ENCODE measurements at places on chromosomes 12 and 14.

GRCh38 chr12:107317751-107318555 lies 224.6 kb upstream of the CRY1 start:
- peak; percentile 61 for DNase-seq

DNA sequence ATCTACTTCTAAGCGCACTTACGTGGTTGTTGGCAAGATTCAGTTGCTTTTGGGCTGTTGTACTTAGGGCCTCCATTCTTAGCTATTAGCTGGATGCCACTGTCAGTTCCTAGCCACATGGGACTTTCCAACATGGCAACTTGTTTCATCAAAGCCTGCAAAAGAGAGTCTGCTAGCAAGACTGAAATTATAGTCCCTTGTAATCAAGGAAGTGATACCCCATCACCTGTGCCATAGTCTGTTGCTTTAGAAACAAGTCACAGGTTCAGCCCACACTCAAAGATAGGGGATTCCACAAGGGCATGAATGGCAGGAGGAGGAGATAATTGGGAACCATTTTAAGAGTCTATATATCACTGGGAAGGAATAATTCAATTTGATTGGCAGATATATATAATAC lies 27.1 kb upstream of the SLC17A8 start:
- DNase-seq = no peak

DNA sequence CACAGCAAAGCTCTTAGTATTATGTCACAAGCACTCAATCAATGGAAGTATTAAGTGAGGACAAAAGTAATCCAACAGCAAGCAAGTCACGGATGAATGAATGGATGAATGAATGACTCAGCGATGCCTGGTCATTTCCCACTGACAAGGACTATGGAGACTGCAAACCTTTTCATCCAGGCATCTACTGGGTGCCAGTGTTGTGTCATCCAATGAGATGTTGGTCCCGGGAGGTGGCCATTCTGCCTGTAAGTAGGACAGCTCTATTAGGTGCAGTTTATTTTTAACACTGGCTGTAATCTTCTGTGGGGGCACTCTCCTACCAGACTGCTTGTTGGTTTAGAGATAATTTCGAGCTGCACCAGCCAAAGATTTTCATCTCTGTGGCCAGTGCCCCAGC lies 39.4 kb downstream of the STAB2 start:
- DNase-seq = peak; percentile 35

DNA sequence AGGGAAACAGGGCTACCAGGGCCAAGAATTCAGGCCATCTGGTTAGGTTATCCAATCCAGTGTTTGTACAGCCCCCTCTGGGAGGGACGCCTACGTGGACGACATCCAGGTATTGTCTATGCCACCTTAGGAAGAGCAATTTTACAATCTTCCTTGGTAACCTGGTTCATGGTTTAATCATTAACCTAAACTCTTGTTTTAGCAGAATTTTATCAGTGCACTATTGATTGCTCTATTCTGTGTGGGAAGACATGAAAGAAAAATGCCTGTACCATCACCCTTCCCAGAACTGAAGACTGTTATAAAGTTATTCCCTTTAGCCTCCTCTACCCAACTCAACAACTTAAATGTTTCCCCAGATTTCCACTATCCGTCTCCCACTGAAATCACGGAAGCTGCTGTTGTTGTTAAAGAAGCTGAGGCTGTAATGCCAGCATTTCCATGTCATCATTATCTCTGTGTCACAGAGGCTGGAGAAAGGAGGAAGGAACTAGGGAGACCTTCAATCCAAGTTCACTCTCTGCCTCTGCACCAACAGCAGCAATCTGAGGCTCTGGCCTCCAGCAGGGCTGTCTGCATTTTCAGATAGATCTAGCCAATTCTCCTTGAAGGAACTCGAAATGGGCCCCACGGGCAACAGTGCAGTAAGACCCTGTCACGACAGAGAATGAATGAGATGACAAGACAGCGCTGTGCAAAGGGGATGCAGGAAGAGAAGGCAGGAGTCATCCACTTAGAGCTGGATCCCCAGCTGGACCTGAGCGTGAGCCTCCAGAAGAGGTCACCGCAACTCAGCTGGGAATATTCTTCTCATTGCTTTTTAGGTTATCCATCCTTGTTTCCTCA lies 183.4 kb upstream of the GZMB start:
- no peak for DNase-seq

DNA sequence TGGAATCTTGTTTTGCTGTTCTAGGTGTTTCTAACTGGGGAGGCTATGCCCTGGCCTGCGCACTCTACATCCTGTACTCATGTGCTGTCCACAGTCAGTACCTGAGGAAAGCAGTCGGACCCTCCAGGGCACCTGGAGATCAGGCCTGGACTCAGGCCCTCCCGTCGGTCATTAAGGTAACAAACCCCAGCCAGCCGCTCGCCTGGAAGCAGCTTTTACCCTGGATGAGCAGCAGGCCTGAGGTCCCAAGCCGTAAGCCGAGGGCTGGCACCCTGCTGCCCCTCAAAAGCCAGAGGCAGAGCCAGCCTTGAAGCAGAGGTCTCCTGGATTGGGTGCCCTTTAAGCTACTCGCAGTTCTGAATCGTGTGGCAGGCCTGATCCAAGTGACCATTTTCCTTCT lies 29.1 kb downstream of the GPR68 start:
- DNase-seq = no peak

- no peak for DNase-seq
Observed at GRCh38 chr14:56798447-56799342, 11.6 kb downstream of the OTX2 start.

- DNase-seq = peak; percentile 72
Observed at GRCh38 chr14:105168496-105168978, at the start of gene JAG2. TSS of gene JAG2 (minus strand) at chr14:105168776. CDS start at chr14:105168420, 356 bp downstream.

- DNase-seq = no peak
Observed at GRCh38 chr12:26833743-26834490, 923 bp upstream of the ITPR2 start.

GRCh38 chr12:42552822-42553221 lies 36.7 kb downstream of the PRICKLE1 start:
- DNase-seq = no peak

GRCh38 chr12:116709768-116710167 lies 28.1 kb downstream of the SPRING1 start:
- DNase-seq = no peak

- no peak for DNase-seq
Observed at GRCh38 chr12:5187136-5187535, 143.5 kb downstream of the KCNA5 start.

- DNase-seq = no peak
Observed at GRCh38 chr12:90576707-90577106, 378.3 kb downstream of the CCER1 start.

DNA sequence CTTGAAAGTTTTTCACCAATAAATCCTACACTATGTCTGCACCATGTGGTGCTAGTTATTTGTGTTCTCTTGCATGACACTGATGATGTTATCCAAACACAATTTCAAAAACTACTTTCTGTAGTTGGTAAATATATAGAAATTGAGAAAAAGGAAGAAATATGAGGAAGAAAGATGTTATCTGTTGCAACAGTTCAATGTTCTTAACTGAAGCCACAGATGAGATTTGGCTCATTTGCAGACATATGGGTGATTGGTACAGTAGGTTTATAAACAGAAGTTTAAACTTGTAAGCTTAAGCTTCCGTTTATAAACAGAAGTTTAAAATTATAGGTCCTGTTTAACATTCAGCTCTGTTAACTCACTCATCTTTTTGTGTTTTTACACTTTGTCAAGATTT lies at the start of gene CLEC12A:
Gene CLEC12A, plus strand, starts transcription at position 229 of the 400 bp plus-strand sequence. CDS start 188 bp downstream, outside the sequence.
- DNase-seq = no peak

DNA sequence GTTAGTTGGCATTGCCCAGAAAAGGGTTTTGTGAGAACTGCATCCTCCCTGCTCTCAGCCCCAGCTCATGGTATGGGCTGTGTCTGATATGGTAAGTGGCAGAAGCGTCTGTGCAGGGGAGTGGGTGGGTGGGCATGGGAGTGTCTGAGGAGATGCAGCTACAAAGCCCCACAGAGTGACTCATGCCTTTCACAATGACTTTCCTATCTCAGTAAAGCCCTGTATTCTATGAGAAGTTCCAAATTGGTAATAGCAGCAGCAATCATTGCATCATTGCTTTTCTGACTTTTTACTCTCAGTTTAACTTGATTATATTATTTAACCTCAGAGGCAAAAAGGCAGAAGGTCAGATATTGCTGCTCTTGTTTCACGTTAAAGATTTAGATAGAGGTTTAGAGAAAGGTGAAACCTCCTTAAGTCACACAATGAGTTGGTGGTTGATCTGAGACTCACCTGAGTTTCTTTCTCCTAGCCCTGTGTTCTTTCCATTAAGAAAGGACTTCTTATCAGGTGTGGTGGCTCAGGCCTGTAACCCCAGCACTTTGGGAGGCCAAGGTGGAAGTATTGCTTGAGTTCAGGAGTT lies 171.7 kb downstream of the SLC5A8 start:
- no peak for DNase-seq

- no peak for DNase-seq
Observed at GRCh38 chr12:121533394-121534090, 47.3 kb downstream of the KDM2B start.

DNA sequence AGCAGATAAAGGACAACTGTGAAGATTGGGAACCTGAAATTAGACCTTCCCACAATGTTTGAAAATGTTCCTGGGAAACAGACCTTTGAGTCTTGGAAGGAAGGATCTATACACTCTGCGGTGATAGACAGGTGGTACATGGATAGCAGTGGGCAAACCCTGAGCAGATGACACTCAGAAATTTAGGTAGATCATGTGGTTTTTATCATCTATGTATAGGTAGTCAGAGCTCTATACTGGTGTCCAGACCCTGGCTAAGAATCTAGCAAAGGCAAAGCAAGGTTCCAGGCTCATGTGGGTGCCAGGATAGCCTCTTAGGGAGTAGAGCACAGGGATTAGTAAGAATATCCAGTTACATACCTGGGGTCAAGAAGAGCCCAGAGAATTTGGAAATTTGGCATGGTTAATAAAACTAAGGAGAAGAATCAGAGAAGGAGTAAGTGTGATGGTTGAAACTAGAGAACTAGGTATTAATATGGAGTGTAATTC lies 331.2 kb upstream of the FBXO33 start:
- DNase-seq = no peak

GRCh38 chr14:105394714-105395537 lies 3.4 kb upstream of the TEX22 start:
- no peak for DNase-seq

- peak; percentile 88 for DNase-seq
Observed at GRCh38 chr12:111636209-111636945, 37.3 kb upstream of the ATXN2 start.

DNA sequence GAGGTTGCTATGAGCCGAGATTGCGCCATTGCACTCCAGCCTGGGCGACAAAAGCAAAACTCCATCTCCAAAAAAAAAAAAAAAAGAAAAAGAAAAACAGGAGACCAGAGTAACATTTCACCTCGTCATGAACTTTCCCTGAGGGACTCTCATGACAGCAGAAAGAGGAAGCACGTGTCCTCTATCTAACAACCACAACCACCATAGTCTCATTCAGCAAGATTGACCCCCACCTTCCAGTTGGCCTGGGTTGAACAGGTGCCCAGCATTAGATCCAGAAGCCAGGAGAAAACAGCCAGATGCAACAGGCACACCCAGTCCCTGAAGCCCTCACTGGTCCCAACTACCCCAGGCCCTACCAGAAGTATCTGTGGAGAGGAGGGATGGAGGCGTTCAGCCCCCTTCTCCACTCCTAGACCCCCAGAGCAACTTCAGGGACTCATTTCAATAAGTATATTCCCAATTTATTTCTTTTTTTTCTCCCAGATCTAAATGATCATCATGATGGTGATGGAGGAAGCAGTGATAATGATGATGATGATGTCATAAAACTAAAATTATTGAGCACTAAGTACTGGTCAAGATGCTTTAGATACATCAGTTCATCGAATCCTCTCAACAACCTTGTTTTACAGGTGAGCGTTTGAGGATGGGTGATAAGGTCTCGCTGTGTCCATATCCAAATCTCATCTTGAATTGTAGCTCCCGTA lies 235.0 kb downstream of the EFCAB11 start:
- DNase-seq = no peak

- DNase-seq = no peak
Observed at GRCh38 chr12:80707126-80707829, at the start of gene MYF6. TSS of gene MYF6 (plus strand) at chr12:80707634. CDS start at chr12:80707720, 86 bp downstream.

DNA sequence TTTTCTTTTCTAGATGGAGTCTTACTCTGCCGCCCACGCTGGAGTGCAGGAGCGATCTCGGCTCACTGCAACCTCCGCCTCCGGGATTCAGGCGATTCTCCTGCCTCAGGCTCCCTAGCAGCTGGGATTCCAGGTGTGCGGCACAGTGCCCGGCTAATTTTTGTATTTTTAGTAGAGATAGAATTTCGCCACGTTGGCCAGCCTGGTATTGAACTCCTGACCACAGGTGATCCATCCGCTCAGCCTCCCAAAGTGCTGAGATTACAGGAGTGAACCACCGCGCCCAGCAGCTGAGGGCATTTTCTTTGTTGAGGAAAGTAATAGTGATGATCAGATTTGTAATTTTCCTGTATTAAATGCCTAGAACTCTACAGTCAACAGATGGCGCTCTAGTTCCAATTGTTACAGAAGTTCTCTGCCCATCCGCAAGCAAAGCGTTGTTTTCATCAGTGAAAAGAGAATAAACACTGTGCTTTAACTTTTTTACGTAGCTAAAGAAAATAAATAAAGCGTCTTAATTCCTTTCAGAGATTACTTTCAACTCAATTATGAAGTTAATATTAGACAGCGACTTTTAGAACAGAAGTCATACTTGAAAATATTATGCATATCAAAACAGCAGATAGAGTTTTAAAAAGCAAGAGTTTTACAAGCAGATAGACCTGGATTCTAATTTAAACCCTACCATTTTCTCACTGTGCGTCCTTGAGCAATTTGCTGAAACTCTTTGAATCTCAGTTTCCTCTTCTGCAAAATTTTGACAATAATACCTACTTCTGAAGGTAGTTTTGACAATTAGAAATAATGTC lies 335.1 kb downstream of the DUSP6 start:
- no peak for DNase-seq

DNA sequence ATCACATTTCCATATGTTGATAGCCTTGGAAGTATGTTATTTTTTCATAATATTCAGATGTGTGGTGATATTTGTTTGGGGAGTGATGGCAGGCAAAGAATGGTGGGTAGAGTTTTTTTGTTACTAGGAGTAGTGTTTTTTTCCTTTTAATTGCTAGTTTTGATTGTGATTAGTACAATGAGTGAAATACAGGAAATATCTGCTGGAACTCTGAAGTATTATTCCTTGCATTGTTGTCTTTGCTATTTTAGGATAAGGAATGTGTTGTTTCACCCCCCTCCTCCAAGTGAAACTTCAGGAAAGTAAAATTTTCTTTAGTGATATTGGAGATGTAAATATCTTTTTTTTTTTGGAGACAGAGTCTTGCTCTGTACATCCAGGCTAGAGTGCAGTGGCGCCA lies 105.4 kb downstream of the DIP2B start:
- no peak for DNase-seq

- no peak for DNase-seq
Observed at GRCh38 chr14:68679301-68679700, 113.6 kb downstream of the ZFP36L1 start.
